ENCODE measurements at places on chromosomes 6 and 20.

DNA sequence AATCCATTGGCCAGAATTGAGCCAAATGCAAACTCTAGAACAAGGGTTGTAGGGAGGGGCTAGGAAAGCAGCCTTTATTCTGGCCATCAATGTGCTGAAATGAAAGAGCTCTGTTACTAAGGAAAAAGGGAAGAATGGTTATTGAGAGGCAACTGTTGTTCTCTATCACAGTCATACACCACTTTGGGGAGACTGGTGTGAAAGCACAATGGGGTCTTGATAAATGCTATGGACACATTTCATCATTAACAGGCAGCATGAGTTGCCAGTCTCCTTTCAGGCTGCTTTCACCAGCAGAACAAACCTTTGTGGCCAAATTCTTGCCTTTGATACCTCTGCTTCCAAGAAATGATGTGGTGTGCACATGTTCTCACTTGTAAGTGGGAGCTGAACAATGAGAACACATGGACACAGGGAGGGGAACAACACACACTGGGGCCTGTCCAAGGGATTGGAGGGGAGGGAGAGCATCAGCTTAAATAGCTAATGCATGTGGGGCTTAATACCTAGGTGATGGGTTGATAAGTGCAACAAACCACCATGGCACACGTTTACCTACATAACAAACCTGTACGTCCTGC lies 86.2 kb downstream of the CDS2 start:
- DNase-seq = no peak

DNA sequence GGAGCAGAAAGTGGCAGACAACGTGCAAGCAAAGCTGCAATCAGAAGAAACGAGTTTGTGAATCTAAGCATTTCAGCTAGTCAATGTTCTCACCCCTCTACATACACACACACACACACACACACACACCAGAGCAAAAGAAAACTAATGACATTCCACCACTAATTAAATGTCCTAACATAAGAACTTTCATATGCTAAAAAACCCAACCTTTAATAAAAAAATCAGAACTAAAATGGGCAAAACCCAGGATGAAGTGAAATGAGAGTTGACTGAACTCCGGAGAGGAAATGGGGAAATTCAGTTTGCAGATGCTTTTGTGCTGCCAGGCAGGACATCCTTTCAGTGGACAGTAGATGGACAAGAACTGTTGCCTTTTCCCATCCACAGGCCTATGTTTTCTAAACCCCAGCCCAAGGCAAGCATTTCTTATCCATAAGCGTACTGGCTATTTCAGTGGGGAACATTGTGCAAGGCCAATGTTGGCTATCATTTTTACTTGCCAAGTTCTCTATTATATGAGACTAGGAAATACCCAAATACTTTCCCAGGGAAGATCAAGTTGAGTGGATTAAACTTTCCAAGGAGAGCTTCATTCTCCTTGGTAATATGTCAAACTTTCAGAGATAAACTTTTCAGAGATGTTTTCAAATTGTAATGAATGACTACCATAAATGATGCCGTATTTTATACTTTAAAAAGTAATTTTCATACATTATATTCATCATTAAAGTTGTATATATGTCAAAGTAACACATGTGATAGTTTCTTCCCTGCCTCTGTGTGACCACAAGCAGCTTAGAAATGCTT lies 27.3 kb downstream of the RIN2 start:
- DNase-seq = no peak

- no peak for DNase-seq
These were observed 137.2 kb downstream of the MMUT start for GRCh38 chr6:49325891-49326290.

GRCh38 chr20:39874049-39874893 lies 814.8 kb downstream of the MAFB start:
- DNase-seq = peak; percentile 56
